Umbilical cord (tissue), 2 donors: ENCODE measurements at places on chromosomes 7 and 10. TPM values are rescaled to one million over a fixed set of nuclear protein-coding genes. Genes with fewer than 3 reads are reported as not detected.

SH2D4B gene
- 1.9 TPM for total RNA-seq

CUBN gene
- 1.4 TPM for total RNA-seq

GRCh38 chr10:8053446-8054243, 843 bp upstream of the GATA3 start:
- peak; percentile 90 for DNase-seq

WDR86 gene
- 34.7 TPM for total RNA-seq

SEMA3E gene
- total RNA-seq, result 3.1 TPM

ZNF736 gene
- 49.1 TPM for total RNA-seq

GIMAP7 gene
- total RNA-seq, result 0.48 TPM

- no peak for DNase-seq
Observed at GRCh38 chr10:88418871-88419270, 164.2 kb downstream of the RNLS start.

FOXI2 gene
- not detected for total RNA-seq

DNA sequence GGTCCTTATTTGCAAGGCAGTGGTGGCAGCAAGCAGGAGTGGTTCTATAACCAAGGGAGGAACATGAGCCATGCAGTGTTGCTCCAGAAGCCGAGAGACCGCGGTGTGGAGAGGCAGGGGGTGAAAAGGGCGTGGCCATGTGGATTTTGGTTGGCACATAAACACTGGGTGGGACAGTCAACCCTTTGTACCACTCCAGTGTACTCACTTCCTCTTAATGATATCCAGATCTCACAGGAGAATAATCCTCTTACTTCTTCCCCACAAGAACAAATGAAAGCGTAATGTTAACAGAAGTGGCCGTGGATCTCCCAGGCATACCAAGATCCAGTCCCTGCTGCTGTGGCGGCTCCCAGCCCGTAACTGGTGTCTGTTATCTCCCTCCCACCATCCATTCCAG, 42.4 kb downstream of the XRCC2 start:
- DNase-seq, result no peak

GRCh38 chr10:77825965-77826364, 100.6 kb downstream of the DLG5 start:
- DNase-seq, result no peak

- peak; percentile 52 for DNase-seq
Observed at GRCh38 chr10:69439813-69440506, 11.3 kb upstream of the TSPAN15 start.

FANK1 gene
- total RNA-seq, result 4.3 TPM

DNA sequence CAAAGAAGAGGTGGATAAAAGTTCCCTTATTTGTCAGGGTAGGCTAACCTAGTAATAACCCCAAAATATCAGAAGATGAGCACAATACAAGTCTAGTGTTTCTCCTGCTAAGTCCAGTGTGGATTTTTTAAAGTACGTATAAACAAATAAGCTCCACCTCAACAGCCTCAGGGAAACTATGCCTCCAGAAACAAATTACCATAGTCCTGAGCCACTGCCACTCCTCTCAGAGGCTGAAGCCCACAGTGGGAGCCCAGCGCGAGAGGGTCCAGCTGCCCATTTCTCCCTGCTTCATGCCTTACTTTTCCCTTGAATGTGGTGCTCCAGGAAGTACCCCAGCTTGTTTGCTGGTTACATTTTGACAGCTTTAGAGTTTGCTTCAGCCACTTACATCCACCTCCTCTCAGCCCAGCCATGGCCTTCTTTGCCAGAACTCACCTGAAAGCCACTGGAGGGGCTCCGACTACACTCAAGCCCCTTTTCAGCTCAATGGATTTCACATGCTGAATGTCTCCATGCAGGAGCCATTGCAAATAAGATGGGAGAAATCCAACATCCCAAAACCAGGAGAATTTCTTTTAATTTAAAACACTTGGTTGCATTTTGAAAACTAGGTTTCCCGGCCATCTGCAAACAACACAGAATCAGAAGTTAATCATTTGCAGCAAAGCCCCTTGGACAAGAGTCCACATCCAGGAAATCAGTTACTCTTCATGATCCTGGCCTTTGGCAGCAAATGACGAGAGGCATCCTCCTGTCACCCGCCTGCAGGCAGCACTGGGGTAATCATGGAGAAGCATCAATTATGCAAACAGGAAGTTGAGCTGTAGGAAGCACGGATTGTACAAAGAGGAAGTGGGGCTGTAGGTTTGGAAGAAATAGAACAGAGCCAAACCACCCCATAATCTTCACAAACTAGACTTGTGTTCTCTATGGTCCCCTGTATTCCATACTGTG, 138.1 kb downstream of the HERPUD2 start:
- DNase-seq, result no peak

DNA sequence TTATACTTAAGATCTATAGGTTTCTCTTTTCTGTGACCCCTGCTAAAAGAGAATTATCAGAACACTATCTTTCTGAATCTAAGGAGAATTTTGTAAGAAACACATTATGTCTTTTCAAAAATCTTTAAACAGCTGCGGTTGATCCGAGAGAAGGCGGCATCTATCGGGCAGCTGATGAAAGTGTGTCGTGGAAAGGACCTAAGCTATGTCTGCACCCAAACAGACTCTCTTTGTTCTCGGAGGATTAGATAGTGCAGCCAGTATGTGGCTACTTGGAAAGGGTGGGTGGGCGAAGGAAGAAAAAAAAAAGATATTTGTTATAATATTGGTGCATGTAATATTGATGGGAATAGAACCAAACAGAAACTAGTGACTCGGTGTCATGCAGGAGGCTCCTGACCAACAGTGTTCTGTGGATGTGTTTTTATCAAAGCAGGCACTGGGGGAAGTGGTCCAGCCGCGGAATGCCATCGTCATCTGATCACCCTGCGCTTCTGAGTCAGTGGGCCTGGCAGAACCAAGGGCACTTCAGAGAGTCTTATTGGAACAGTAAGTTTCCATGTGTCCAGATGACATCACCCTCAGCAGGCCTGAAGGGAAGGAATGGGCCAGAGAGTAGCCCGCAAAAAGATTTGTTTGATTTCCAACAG, 509.7 kb upstream of the AKR1E2 start:
- no peak for DNase-seq

DNA sequence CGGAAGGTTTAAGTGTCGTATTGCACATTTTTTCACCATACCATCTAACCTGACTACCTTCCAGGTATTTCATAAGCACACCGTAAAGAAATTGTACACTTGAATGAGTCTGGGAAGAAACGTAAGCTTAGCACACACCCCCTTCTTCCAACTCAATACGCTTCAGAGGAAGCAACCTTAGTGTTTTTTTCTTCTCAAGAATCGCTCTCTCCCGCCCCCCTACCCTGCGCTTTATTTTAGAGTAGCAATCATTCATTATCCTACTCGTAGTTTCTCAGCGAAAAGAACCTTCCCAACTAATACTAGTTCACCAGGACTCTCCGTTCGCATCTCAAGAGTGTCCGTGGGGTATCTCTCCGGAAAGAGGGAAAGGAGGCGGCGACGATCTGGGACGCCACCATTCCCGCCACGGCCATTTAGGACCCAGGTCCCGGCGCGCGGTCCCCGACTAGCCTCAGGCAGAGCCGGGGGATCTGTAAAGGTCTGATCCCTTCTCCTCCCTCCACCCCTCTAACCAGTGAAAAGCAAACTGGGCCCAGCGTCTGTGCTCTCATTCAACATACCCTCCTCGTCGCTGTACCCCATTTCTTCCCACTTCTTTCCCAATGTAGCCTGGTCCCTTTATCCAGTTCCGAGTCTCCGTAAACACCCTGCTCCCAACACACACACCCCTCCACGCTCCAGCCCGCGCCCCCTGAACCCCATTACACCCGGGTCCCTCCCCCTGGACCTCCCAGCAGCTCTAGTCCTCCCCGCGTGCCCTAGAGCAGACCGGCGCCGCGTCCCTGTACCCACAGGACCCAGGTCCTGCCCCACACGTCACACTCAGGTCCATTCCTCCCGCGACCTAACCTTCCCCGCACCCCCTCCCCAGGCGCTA, 16.0 kb downstream of the MYOZ1 start:
- DNase-seq, result peak; percentile 45

GRCh38 chr10:49365275-49365674, 30.6 kb downstream of the DRGX start:
- no peak for DNase-seq
